ENCODE measurements at places on chromosomes 1 and 21. TPM values are rescaled to one million over a fixed set of nuclear protein-coding genes. Genes with fewer than 3 reads are reported as not detected.
A peak's percentile ranks its signal among the peaks of the same experiment; 100 is the strongest.

GRCh38 chr1:170686291-170686690 is 22.4 kb downstream of the PRRX1 start:
- no peak for DNase-seq
- peaks cover 5% of the 10 kb centered on the region for H3K27me3 ChIP-seq
- H3K4me3 ChIP-seq: no peak overlapping the region
- no peaks in the 10 kb centered on the region for H3K36me3 ChIP-seq
- H3K4me1 ChIP-seq: no peaks in the 10 kb centered on the region

The MSH4 gene
- 0.25 TPM for total RNA-seq

GRCh38 chr1:82762829-82763532 is 962.2 kb downstream of the ADGRL2 start:
- no peaks in the 10 kb centered on the region for H3K27me3 ChIP-seq
- DNase-seq: no peak
- no peaks in the 10 kb centered on the region for H3K36me3 ChIP-seq
- no peak overlapping the region for H3K4me3 ChIP-seq
- no peak overlapping the region for H3K27ac ChIP-seq

- no peak overlapping the region for H3K4me3 ChIP-seq
- peaks cover 3% of the 10 kb centered on the region for H3K36me3 ChIP-seq
- H3K27me3 ChIP-seq: no peaks in the 10 kb centered on the region
- DNase-seq: peak; percentile 46
Measured at GRCh38 chr1:168081373-168082007, 55.2 kb downstream of the GPR161 start.

DNA sequence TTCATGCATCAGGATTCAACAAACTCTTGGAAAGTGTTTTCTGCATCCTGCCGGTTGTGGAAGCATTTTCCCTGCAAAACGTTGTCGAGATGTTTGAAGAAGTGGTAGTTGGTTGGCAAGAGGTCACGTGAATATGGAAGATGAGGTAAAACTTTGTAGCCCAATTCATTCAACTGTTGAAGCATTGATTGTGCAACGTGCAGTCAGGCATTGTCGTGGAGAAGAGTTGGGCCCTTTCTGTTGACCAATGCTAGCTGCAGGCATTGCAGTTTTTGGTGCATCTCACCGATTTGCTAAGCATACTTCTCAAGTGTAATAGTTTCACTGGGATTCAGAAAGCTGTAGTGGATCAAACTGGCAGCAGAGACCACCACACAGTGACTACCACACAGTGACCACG is 57.0 kb upstream of the PRDM2 start:
- H3K27me3 ChIP-seq: no peaks in the 10 kb centered on the region
- H3K27ac ChIP-seq: no peak overlapping the region
- no peaks in the 10 kb centered on the region for H3K4me1 ChIP-seq
- DNase-seq: no peak
- H3K4me3 ChIP-seq: no peak overlapping the region
- H3K36me3 ChIP-seq: no peaks in the 10 kb centered on the region

DNA sequence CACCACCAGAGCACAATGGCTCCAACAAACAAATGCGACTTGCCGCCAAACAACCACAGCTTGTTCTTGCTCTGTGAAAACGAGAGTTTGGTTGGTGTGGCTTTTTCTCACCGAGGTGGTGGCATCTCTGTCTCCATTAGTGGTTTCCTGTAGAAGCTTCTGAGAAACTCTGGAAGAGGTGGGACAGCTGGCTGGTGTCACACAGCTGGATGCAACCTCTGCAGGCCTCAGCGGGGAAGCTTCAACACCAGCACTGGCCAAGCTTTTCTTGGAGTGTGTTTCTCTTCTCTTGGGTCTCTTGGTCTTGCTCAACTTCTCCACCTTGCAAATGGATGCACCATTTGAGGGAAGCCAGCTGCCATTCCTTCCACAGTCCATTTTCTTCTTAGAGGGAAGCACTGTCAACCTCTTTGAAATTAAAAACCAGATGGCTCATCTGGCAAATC is 124.8 kb downstream of the KCNN3 start:
- no peaks in the 10 kb centered on the region for H3K36me3 ChIP-seq
- no peak overlapping the region for H3K27ac ChIP-seq
- H3K27me3 ChIP-seq: no peaks in the 10 kb centered on the region
- peaks cover 48% of the 10 kb centered on the region for H3K4me1 ChIP-seq

DNA sequence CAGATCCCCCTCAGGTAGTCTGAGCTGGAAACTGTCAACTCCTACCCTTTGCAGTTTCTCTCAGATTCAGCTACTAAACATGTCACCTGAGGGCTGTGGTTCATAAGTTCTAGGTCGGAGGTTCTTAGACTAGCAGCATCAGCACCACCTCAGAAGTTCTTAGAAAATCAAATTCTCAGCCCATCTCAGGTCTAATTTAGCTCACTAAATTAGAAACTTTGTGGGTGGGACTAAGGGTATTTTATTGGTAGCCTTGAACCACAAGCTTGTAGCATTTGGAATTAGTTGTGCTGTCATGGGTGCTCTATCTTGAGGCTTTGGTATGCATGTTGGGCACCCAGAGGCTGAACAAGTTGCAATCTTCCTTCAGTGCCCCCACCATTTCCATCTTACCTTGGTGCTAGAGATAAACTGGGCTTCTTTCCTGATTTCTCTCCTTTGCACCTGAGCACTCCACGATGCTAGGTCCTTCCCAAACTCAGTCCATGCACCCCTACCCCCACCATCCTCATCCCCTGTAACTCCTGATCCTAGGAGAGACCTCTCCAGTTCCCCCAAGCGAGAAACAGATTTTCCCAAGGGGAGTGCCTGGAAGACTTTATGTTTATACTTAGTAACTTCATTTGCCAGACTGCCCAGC is 54.2 kb downstream of the S1PR1 start:
- H3K4me1 ChIP-seq: peaks cover 78% of the 10 kb centered on the region
- no peaks in the 10 kb centered on the region for H3K36me3 ChIP-seq
- no peak for DNase-seq
- H3K4me3 ChIP-seq: no peak overlapping the region

GRCh38 chr1:160171980-160172379 is 18.4 kb upstream of the CASQ1 start:
- no peak overlapping the region for H3K27ac ChIP-seq
- no peaks in the 10 kb centered on the region for H3K27me3 ChIP-seq
- DNase-seq: no peak
- peaks cover 4% of the 10 kb centered on the region for H3K4me1 ChIP-seq

- H3K4me3 ChIP-seq: no peak overlapping the region
- no peaks in the 10 kb centered on the region for H3K4me1 ChIP-seq
- H3K36me3 ChIP-seq: no peaks in the 10 kb centered on the region
- DNase-seq: no peak
Measured at GRCh38 chr1:94282143-94282711, 44.8 kb upstream of the ARHGAP29 start.

The IL19 gene
- total RNA-seq: not detected

- peaks cover 11% of the 10 kb centered on the region for H3K36me3 ChIP-seq
- H3K27me3 ChIP-seq: no peaks in the 10 kb centered on the region
- no peak overlapping the region for H3K27ac ChIP-seq
- H3K4me1 ChIP-seq: no peaks in the 10 kb centered on the region
- no peak for DNase-seq
Measured at GRCh38 chr1:184828369-184828717, 73.7 kb upstream of the EDEM3 start.

- no peaks in the 10 kb centered on the region for H3K36me3 ChIP-seq
- no peak overlapping the region for H3K27ac ChIP-seq
- no peak for DNase-seq
- H3K4me3 ChIP-seq: no peak overlapping the region
- H3K27me3 ChIP-seq: no peaks in the 10 kb centered on the region
- no peaks in the 10 kb centered on the region for H3K4me1 ChIP-seq
Measured at GRCh38 chr1:212177542-212177941, 107.7 kb upstream of the PPP2R5A start.

DNA sequence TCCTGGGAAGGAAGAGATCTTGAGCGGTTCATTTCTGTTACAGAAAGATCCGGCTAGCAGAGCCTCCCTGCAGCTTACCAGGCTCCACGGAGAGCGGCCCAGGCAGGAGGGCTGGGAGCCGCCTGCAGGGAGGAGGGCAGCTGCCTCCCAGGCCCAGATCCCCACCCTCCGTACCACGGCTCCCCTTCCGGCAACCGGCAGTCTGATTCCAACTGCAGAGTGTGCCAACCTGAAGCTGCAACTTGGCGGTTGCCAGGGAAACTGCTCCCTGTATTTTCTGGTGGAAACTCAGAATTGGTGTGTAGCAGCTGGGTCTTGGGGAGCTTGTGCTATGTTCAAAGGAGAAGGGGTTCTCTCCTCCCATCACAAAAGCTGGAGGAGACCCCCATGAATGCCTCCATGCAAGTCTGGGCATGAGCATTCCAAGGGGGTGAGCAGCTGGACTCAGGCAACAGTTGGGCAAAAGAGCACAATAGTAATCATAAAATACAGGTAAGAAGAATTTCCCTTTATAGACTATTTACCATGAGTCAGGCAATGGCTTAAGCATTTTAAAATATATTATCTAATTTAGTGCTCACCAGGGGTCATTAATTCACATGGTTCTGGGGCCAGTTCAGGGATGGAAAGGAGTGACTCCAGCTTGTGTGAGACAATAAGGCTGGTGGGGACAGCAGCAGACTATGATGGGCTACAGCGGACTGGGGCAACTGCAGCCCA is 46.1 kb upstream of the KAZN start:
- no peaks in the 10 kb centered on the region for H3K4me1 ChIP-seq
- no peaks in the 10 kb centered on the region for H3K36me3 ChIP-seq
- H3K27ac ChIP-seq: no peak overlapping the region
- no peak overlapping the region for H3K4me3 ChIP-seq
- no peak for DNase-seq

The FCAMR gene
- not detected for total RNA-seq

DNA sequence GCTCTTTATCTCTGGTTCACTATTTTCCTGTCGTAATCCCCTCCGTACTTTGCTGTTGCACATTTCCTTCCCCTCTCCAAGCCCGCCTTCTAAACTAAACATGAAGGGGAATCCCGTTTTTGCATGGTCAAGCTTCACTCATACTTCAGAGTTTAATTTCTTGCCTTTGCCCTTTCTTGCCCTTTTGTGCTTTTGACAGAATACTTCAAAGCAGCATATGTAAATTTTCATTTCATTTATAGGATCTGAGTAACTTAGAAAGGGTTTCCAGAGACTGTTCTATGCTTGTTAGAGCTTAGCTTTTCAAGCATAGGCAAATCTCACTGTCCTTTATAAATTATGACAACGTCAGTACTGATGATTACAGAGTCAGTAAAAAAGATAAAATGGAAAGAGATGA is 27.7 kb downstream of the SPATA45 start:
- H3K27ac ChIP-seq: no peak overlapping the region
- no peaks in the 10 kb centered on the region for H3K27me3 ChIP-seq

- no peaks in the 10 kb centered on the region for H3K27me3 ChIP-seq
- no peak overlapping the region for H3K27ac ChIP-seq
- H3K4me3 ChIP-seq: no peak overlapping the region
- H3K36me3 ChIP-seq: no peaks in the 10 kb centered on the region
Measured at GRCh38 chr1:192522673-192523072, 52.9 kb upstream of the RGS1 start.

- peaks cover 2% of the 10 kb centered on the region for H3K4me1 ChIP-seq
- H3K27me3 ChIP-seq: peaks cover 3% of the 10 kb centered on the region
- no peaks in the 10 kb centered on the region for H3K36me3 ChIP-seq
- H3K27ac ChIP-seq: no peak overlapping the region
- no peak overlapping the region for H3K4me3 ChIP-seq
- DNase-seq: no peak
Measured at GRCh38 chr1:6574025-6574620, 5.7 kb upstream of the ZBTB48 start.

The LINGO4 gene
- total RNA-seq: 0.06 TPM

GRCh38 chr1:233114860-233115259 is 164.4 kb downstream of the NTPCR start:
- no peaks in the 10 kb centered on the region for H3K27me3 ChIP-seq
- peaks cover 16% of the 10 kb centered on the region for H3K36me3 ChIP-seq
- DNase-seq: no peak
- no peaks in the 10 kb centered on the region for H3K4me1 ChIP-seq

DNA sequence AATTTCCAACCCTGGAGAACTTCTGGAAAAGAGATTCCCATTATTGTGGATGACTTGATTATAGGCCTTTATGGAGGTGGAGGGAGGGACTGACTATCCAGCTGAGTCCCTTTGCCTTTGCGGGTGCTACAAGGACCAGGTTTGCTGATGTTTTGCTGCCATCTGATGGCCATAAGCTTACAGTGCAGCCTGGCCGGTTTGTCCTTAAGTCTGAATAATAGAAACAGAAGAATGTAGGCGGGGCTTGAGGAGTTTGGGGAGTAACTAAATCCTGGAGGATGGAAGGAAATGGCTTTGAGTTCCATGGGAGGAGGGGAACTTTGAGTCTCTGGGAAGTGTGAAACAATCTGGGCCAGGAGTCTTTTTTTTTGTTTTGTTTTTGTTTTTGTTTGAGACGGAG is 55.7 kb upstream of the CD1D start:
- no peaks in the 10 kb centered on the region for H3K4me1 ChIP-seq
- H3K36me3 ChIP-seq: no peaks in the 10 kb centered on the region
- no peak overlapping the region for H3K27ac ChIP-seq
- no peak overlapping the region for H3K4me3 ChIP-seq
- DNase-seq: peak; percentile 75

The UBXN10 gene
- 0.22 TPM for total RNA-seq

The SLC35D1 gene
- total RNA-seq: 8.1 TPM

The NUDT4B gene
- total RNA-seq: not detected

- no peak overlapping the region for H3K27ac ChIP-seq
- H3K27me3 ChIP-seq: peaks cover 2% of the 10 kb centered on the region
- H3K36me3 ChIP-seq: no peaks in the 10 kb centered on the region
- H3K4me1 ChIP-seq: no peaks in the 10 kb centered on the region
- no peak overlapping the region for H3K4me3 ChIP-seq
Measured at GRCh38 chr1:90745972-90746371, 28.9 kb upstream of the BARHL2 start.

The BNIPL gene
- 0.30 TPM for total RNA-seq

GRCh38 chr1:33348676-33349080 is 27.8 kb upstream of the A3GALT2 start:
- H3K4me1 ChIP-seq: peaks cover 30% of the 10 kb centered on the region
- no peaks in the 10 kb centered on the region for H3K27me3 ChIP-seq
- no peak for DNase-seq
- H3K4me3 ChIP-seq: peak overlapping the region; percentile 56
- no peak overlapping the region for H3K27ac ChIP-seq

- DNase-seq: no peak
- no peaks in the 10 kb centered on the region for H3K36me3 ChIP-seq
- H3K27me3 ChIP-seq: no peaks in the 10 kb centered on the region
- no peak overlapping the region for H3K4me3 ChIP-seq
Measured at GRCh38 chr1:43002116-43002515, 43.4 kb upstream of the SLC2A1 start.

The AMPD1 gene
- total RNA-seq: not detected

DNA sequence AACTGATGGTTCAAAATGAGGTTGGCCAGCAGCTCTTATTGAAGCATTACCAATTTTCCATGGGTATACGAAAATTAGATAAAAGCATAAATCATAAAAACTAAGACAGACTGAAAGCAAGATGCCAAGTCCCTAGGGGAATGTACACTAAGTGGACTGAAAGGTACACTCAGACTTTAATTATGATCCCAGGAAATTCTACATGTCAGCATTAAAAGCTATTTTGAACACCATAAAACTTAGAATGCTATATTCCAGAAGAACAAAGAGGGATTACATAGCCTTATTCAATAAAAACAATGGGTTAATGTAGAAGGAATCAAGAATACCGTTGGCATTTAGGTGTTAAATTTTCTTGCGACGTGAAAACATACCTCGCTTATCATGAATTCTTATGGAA is 558.5 kb downstream of the LRRIQ3 start:
- DNase-seq: no peak
- H3K27me3 ChIP-seq: no peaks in the 10 kb centered on the region
- H3K4me1 ChIP-seq: no peaks in the 10 kb centered on the region
- H3K27ac ChIP-seq: no peak overlapping the region
